Small intestine (tissue), 16 donors: ENCODE measurements at places on chromosomes 6 and 20.
A peak's percentile ranks its signal among the peaks of the same experiment; 100 is the strongest.

GRCh38 chr6:53530780-53531386 lies 14.0 kb downstream of the GCLC start:
- no peak for DNase-seq

- no peak for DNase-seq
These were observed 82.7 kb downstream of the CFAP61 start for GRCh38 chr20:20134941-20135575.

DNA sequence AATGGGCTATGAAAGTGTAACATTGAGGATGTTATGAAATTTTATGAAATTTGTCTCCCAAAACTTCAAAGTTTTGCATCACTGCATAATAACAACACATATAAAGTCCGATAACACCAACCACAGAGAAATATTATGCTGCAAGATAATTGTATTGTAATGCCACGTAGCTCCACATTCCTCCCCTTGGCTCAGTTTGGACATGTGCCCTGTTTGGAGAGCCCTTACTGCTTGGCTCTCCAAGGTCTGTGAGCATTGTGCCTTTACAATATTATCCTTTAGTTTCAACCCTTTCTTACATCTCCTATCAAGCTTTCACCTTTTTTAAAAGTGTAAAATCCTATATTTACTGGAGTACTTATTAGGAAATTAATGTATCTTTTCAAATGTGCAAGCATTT lies 10.8 kb downstream of the HBS1L start:
- DNase-seq, result no peak

DNA sequence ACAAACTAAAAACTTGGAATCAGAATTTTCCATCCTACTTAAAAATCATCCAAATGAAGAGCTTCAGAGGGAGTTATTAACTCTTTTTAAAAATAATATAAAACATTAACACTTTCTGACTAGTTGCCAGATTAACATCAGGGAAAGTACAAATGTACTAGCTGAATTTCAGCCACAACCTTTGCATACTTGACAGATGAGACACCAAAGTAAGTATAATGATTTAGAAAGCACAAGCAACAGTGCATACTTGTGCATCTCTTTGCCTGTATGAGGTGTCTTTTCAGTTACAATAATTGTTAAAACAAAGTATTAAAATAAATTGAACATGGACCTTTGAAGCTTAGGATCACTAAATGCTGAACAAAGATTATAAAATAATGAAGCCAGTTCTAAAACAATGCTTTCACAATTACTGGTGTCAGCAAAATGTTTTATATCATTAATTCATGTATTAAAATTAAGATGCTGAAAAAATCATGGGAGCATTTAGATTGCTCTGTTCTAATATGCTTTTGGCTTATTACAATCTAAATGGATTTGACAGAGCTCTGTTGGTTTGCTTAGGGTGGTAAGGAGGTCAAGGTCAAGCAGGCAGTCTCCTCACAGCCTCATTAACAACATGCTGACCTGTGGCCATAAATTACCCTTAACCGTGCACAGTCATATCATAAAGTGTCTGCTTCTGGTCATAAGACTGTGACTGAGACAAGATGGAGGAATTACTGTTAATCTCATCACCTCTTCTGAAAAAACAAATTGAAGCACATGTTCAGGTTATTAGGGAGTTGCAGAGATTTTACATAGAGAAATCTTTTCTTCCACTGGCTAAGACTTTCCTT lies 15.1 kb downstream of the RNF217 start:
- peak; percentile 55 for DNase-seq

DNA sequence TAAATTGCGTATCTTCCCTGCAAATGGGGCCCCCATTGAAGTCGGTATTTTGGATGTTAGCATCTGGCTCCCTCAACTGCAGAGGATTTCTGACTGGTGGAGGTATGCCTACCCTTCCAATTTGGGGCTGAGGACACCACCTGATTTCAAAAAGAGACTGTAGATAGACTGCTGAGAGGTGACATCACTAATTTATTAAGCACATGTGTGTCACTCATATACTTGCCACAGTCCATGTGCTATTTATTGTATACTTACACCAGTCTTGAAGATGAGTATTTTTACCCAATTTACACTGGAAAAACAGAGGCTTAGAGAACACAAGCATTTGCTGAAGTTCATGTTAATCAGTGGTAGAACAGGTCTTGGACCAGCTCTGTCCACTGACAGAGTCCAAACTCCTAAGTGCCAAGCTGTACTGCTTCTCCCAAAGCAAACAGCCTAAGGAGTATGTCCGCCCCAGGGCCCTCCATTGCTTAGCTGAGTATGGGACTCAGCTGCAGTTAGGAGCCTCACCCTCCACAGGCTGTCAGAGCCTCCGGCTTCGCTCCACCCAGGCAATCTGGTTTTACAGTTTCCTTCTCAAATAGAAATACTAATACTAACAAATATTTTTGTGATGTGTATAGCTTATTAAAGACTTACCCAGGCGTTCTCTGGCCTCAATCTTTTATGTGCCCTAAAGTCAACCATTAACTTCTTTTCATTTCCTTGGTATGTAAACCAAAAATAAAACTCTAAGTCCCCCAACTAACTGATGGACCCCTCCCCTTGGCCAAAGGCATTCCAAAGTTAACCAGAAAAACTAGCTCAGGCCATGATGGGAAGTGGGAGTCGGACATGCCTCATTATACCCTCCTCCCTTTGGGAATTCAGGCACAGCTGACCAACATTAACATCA lies 17.5 kb downstream of the RIN2 start:
- peak; percentile 68 for DNase-seq
